ENCODE measurements at places on chromosomes 12 and 14.

DNA sequence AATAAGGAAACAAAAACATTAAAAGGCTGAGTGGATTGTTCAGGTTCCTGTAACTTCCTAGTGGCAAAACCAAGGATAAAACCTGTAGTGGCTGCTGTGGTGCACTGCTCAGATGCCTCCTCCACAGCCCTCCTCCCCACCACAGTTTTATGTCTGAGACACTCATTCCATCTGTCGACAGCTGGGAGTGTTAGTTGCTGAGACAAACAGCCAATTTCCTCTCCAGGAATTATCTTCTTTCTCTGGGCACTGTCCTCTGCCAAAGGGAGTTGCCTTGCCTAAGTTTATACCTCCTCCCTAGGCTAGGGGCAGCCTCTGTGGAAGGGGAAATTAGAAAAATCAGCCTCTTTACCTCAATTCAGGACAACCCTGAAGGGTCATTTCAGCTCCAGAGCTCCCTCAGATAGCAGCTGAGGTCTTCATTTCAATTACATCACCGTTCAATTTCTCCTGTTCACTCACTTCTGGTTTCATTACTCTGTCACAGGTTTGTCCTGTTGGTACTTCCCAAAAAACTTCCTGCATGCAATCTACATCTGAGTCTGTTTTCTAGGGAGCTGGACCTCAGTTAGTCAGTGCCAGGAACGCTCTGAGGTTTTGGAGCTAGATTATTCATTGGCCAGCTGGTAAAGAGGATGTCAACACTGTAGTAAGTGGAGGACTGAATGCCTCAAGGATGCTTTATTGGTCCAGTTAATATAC lies 74.9 kb upstream of the ATP2B1 start:
- no peak for DNase-seq

- no peak for DNase-seq
Measured at GRCh38 chr14:69092840-69093422, 60.0 kb downstream of the DCAF5 start.

- DNase-seq: peak; percentile 25
Measured at GRCh38 chr12:130526813-130527212, 189.1 kb downstream of the PIWIL1 start.

DNA sequence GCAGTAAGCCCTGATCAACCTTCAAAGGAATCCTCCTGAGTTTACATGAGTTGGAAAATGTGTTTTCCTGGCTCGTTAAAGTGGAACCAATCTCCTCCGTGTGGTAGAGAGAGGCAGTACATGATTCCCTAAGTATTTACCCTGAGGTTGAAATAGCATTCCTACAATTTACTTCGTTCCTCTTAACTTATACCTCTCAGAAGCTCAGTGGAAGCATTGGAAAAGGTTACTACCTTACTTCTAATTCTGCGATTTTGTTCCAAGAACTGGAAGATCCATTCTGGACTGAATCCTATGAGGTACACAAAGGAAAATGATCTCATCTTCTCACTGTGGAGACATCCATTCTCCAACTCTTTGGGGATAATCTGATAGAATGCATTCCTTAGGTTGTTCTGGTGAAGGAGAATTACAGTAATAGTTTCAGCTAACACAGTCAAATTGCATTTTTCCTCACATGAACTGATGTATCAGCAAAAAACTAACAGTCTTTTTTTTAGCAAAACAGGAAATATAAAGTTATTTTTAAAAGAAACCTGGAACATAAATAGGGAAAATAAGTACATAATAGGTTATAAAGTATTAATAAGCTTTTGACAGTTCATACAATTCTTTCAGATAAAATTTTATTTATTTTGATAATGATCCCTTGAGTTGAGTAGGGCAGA lies 475.6 kb downstream of the PDZRN4 start:
- peak; percentile 33 for DNase-seq

- no peak for DNase-seq
Measured at GRCh38 chr14:66043921-66044320, 442.2 kb upstream of the CCDC196 start.

DNA sequence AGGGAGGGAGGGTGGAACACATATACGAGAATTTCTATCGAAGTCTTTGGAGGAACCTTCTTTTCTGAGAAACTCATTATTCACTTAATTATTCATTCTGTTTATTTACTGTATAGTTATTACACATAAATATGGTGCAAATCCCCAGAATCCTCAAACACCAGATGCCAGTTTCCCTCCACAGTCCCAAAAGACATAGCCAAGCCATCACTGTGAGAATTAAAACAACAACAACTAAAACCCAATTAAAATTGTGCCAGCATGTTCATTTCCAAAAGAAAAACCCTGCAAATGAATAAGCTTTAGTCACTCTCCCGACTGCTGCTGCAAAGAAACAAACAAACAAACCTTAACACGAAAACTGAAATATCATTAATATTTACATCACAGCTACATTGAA lies 173.5 kb downstream of the EFCAB11 start:
- DNase-seq: no peak

DNA sequence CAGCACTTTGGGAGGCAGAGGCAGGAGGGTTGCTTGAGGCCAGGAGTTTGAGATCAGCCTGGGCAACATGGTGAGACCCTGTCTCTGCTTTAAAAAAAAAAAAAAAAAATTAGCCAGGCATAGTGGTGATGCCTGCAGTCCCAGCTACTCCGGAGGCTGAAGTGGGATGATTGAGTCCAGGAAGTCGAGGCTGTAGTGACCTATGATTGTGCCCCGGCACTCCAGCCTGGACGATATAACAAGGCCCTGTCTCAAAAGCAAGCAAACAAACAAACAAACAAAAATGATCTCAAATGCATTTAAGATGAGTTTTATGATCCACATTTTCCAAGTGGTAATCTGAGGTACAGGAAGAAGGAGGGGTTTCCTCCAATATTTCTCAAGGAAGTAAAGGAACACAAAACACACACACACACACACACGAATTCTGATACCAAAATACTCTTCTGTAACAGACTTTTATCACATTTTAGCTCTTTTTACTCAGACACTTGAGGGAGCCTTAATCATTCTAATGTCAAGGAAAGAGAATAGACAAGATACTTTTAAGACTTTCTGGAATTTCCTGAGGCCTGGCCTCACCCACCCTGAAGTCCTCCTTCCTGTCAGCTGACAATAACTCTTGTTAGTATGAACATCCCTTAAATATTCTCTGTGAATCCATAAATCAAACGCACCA lies 44.4 kb upstream of the CERS5 start:
- no peak for DNase-seq

DNA sequence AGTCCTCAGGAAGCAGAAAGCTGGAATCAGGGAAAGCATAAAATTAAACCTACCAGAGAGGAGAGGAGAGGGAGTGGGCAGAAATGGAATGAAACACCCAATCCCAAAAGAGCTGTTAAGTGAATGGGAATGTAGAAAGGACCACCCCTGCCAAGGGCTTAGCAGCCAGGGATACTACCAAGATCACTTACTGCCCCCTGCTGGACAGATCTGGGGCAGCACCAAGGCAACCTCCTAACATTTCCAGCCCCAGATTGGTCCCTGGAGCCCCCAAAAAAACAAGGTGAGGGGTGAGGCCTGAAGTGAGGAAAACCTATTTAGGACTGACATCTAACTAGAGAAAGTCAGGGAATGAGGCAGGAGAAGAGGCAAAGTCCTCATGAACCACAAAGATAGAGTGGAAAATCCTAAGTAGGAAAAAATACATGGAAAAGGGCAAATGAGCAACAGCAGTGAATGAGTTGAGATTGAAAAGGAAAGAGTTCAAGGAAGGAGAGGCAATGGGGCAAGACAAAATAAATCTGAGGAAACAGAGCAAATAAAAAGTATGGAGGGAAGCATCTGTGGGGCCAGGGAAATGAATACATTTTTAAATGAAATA lies 11.2 kb upstream of the FKBP11 start:
- DNase-seq: peak; percentile 78

DNA sequence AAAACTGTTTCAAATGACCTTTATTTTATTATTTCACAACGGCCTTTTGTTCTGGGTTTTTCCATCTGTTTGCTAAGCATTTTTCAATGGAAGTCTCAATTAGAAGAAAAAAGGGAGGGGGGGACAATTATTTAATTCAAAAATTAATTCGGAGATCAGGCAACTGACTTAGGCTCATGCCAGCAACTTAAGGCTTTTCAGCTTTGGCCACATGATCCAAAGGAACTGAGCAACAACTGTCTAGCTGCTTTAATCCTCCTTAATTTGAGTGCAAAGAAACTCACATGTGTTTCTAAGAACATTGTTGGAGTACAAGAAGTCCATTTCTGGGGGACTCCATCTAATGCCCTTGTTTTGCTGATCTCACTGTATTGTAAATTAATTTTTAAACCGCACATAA lies 188.0 kb downstream of the EXOC5 start:
- no peak for DNase-seq

- no peak for DNase-seq
Measured at GRCh38 chr12:17489452-17489851, 600.5 kb downstream of the RERGL start.

DNA sequence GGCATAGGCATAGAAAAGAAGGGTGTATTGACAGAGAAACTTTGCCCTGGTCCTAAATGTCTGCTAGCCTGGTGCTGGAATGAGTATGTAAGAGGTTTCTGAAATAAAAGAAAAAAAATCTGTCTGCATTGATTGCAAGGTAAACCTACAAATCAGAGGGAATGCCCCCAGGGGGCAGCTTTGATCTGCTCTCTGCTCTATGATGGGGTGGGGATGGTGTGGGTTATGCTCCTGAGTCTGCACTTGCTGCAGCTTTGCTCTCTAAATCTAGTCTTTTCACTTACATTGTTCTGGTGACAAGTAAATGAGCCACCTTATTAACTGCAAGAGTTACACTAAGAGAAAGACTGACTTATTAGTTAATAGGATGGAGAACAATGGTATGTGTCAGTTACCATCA lies 468.4 kb upstream of the STXBP6 start:
- DNase-seq: no peak

DNA sequence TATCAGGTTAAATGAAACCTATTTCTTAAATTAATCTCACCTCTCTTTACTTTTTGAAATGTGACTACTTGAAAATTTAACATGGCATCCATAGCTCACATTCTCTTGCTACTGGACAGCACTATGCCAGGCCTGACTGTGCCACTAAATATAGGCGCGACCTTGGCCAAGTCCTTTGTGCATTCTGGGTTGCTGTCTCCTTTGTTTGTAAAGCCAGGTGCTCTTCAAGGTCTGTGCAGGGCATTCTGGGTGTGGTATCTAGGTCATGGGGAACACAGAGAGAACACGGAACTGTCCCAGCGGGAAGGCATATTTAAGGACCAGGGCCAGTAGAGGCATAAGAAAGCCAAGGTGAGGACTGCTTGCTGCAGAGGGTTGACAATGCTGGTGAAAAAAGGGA lies 121.2 kb downstream of the ZNF664 start:
- no peak for DNase-seq

GRCh38 chr14:69039288-69039628 lies 60.2 kb upstream of the ACTN1 start:
- no peak for DNase-seq

DNA sequence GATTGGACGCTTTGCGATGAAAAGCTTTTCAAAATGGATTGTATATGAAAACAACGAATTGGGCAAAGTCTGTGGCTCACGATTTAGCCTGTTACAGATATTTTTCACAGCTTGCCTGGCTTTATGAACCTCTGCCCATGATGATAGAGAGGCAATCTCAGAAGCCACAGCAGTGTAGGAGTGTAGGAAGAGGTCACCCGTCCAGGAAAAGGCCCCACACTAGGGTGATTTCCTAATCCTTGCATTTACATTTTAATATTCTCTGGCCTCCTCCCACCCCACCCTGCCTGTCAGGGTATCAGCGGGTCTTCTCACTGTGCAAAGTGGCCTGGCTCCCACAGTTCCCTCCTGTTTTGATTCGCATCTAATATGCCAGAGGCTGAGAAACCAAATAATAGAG lies 81.8 kb upstream of the FOXN3 start:
- DNase-seq: no peak

GRCh38 chr12:2149091-2149490 lies 96.3 kb downstream of the CACNA1C start:
- DNase-seq: no peak

GRCh38 chr14:102829016-102829548 lies 51.8 kb downstream of the TRAF3 start:
- DNase-seq: no peak

GRCh38 chr14:39946807-39947206 lies 514.6 kb upstream of the FBXO33 start:
- no peak for DNase-seq

DNA sequence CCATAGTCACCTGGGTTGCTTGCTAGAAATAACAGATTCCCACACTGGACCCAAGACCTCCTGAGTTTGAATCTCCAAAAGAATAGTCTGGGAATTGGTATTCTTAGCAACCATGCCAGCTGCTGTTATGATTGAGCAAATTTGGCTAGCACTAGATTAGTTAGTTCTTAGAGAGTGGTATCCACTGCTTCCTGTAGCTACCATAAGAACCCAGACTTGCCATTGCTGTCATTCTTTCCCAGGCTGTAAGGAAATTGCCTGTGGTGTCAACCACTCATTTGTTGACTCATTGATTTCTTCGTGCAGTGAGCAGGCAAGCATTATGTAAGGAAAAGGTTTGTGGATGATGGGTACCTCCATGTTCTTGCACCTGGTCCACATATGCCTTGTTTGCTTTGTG lies 201.8 kb upstream of the RGS6 start:
- DNase-seq: no peak

DNA sequence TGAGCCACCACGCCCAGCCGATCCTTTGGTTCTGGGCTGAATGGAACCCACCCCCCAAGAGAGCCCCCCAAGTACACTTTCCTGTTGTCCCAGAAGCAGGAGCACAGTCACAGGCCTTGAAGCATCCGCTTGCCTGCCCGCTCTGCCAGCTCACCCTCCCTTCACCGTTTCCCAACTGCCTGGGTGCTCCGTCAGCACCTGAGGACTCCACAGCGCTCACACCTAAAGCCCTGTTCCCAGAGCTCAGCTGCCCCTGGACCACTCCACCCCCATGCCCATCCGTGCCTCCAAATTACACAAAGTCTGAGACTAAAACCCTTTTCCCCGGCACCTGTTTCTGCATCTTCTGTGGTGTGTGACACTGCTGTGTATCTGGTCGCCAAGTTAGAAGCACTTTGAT lies 44.3 kb upstream of the TRAF3 start:
- no peak for DNase-seq

DNA sequence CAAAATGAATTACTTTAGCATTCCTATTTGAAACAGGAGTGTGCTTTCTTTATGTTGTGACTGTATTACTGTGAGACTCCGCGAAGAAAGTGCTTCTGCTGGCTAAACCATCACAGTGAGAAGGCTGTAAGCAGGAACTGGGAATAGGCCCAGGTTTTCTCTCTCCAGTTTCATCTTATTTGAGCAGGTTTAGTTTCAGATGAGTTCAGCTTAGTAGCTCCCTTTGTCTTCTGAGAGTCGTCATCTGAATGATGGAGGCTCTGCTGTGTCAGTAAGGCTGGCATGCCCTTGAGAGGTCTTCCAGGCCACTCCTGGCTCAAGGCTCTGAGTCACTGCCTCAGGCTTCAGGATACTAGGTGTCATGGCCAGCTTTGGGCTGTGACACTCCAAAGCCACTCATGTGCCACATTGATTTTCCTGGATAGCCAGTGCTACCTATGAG lies 205.6 kb upstream of the RGS6 start:
- DNase-seq: no peak

- no peak for DNase-seq
Measured at GRCh38 chr12:50842637-50843493, at the start of gene TMPRSS12. TMPRSS12 (plus strand) TSS chr12:50842926; CDS start chr12:50842965, 39 bp downstream.

- DNase-seq: no peak
Measured at GRCh38 chr14:59532419-59532818, 44.2 kb downstream of the CCDC175 start.

- DNase-seq: no peak
Measured at GRCh38 chr12:131643631-131644452, 67.0 kb upstream of the SFSWAP start.
